ENCODE measurements at places on chromosomes 12 and 14. TPM values are rescaled to one million over a fixed set of nuclear protein-coding genes. Genes with fewer than 3 reads are reported as not detected.

Gene PMCH
- not detected for total RNA-seq

DNA sequence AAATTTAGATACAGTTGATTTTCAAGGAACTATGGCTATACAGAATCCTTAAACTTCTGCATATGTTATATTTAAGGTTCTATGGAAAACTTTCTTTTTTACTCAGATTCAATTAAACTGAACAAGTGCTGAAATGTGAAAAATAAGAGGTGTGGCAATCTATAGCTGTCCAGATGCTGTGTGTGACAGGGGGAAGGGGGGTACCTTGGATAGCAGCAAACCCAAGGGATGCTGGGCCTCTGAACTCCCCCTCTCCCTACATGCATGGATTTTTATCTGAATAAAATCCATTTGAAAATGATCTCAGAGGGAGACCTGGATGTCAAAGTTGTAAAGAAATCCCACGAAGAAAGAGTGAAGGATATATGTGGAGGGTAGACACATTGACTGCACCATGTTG is 82.8 kb upstream of the CCDC198 start:
- DNase-seq = no peak
- H3K27ac ChIP-seq = no peak overlapping the region
- no peaks in the 10 kb centered on the region for H3K36me3 ChIP-seq
- no peaks in the 10 kb centered on the region for H3K4me1 ChIP-seq
- no peak overlapping the region for H3K4me3 ChIP-seq

- H3K27ac ChIP-seq = no peak overlapping the region
- no peaks in the 10 kb centered on the region for H3K27me3 ChIP-seq
- peaks cover 4% of the 10 kb centered on the region for H3K36me3 ChIP-seq
- no peak for DNase-seq
Observed at GRCh38 chr14:92651106-92651757, 97.2 kb downstream of the LGMN start.

- H3K27ac ChIP-seq = no peak overlapping the region
- H3K36me3 ChIP-seq = no peaks in the 10 kb centered on the region
- H3K27me3 ChIP-seq = no peaks in the 10 kb centered on the region
- peaks cover 38% of the 10 kb centered on the region for H3K4me1 ChIP-seq
- DNase-seq = peak; percentile 28
- no peak overlapping the region for H3K4me3 ChIP-seq
Observed at GRCh38 chr14:25042362-25043299, 7.3 kb downstream of the STXBP6 start.

DNA sequence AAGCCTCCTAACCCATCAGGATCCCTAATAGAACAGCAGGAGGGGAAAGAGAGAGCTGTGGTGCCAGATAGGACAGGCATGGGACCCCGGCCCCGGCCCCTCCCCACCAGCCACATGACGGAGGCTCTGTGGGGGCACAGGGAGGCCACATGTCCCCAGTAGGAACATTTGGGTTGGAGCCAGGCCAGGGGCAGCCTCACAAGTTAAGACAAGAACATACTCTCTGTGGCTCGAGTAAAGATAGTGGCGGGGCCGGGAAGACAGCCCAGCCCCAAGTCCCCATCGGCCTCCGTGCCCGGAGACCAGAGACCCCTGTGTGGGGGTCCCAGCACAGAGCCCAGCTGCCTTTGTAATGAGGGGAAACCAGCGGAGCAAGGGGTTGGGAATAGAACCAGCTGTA is 78.6 kb upstream of the GALNT9 start:
- DNase-seq = no peak
- H3K27ac ChIP-seq = no peak overlapping the region
- H3K27me3 ChIP-seq = peaks cover 13% of the 10 kb centered on the region
- H3K4me1 ChIP-seq = no peaks in the 10 kb centered on the region
- H3K36me3 ChIP-seq = no peaks in the 10 kb centered on the region

GRCh38 chr12:76519538-76519937 is 40.0 kb downstream of the OSBPL8 start:
- no peaks in the 10 kb centered on the region for H3K27me3 ChIP-seq
- no peak for DNase-seq
- H3K27ac ChIP-seq = no peak overlapping the region

GRCh38 chr12:85558684-85559083 is 277.5 kb downstream of the RASSF9 start:
- H3K27me3 ChIP-seq = no peaks in the 10 kb centered on the region
- no peak overlapping the region for H3K27ac ChIP-seq
- no peak overlapping the region for H3K4me3 ChIP-seq
- no peak for DNase-seq

GRCh38 chr12:101799774-101800173 is 31.0 kb downstream of the GNPTAB start:
- H3K27me3 ChIP-seq = no peaks in the 10 kb centered on the region
- H3K4me3 ChIP-seq = no peak overlapping the region
- H3K27ac ChIP-seq = no peak overlapping the region
- H3K36me3 ChIP-seq = no peaks in the 10 kb centered on the region
- peaks cover 5% of the 10 kb centered on the region for H3K4me1 ChIP-seq

GRCh38 chr14:36767603-36768281 is 106.1 kb downstream of the PAX9 start:
- DNase-seq = no peak
- no peak overlapping the region for H3K27ac ChIP-seq
- no peaks in the 10 kb centered on the region for H3K4me1 ChIP-seq
- H3K36me3 ChIP-seq = no peaks in the 10 kb centered on the region
- H3K27me3 ChIP-seq = no peaks in the 10 kb centered on the region

Gene GYS2
- total RNA-seq = not detected

Gene ANG
- 3.8 TPM for total RNA-seq

DNA sequence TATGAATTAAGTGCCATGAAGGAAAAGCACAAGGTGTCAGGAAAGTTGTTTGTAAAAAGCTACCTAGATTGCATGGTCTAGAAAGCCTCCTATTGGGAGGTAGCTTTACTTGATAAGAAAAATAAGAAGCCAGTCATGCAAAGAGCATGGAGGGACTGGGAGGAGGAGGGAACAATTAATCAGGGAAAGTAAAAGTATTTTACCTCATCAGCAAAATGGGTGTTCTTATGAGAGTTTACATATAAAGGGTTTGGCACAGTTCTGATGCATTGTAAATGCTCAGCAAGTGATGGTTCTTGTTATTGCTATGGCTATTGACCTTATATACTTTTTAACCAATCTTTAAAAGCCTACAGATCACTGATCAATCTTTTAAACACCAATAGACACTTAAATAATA is 17.0 kb upstream of the TSPAN8 start:
- H3K36me3 ChIP-seq = no peaks in the 10 kb centered on the region
- H3K4me1 ChIP-seq = no peaks in the 10 kb centered on the region
- no peaks in the 10 kb centered on the region for H3K27me3 ChIP-seq
- H3K4me3 ChIP-seq = no peak overlapping the region
- DNase-seq = no peak

Gene HOXC10
- not detected for total RNA-seq

GRCh38 chr14:68527329-68527851 is 265.5 kb downstream of the ZFP36L1 start:
- H3K4me1 ChIP-seq = peaks cover 42% of the 10 kb centered on the region
- H3K27me3 ChIP-seq = no peaks in the 10 kb centered on the region
- no peaks in the 10 kb centered on the region for H3K36me3 ChIP-seq
- no peak for DNase-seq

- no peak overlapping the region for H3K27ac ChIP-seq
- H3K4me3 ChIP-seq = no peak overlapping the region
- H3K36me3 ChIP-seq = no peaks in the 10 kb centered on the region
- H3K27me3 ChIP-seq = no peaks in the 10 kb centered on the region
- DNase-seq = no peak
Observed at GRCh38 chr12:8876887-8877286, 37.4 kb upstream of the PHC1 start.

- H3K27me3 ChIP-seq = no peaks in the 10 kb centered on the region
- H3K36me3 ChIP-seq = no peaks in the 10 kb centered on the region
- H3K4me1 ChIP-seq = no peaks in the 10 kb centered on the region
- no peak for DNase-seq
Observed at GRCh38 chr12:117085318-117085947, 13.8 kb downstream of the TESC start.

GRCh38 chr12:122837306-122838265 is 2.3 kb downstream of the HIP1R start:
- no peak for DNase-seq
- no peak overlapping the region for H3K4me3 ChIP-seq
- no peaks in the 10 kb centered on the region for H3K27me3 ChIP-seq
- no peak overlapping the region for H3K27ac ChIP-seq

- H3K4me1 ChIP-seq = peaks cover 35% of the 10 kb centered on the region
- H3K27ac ChIP-seq = peak overlapping the region; percentile 74
Observed at GRCh38 chr12:2171672-2172426, 119.1 kb downstream of the CACNA1C start.

DNA sequence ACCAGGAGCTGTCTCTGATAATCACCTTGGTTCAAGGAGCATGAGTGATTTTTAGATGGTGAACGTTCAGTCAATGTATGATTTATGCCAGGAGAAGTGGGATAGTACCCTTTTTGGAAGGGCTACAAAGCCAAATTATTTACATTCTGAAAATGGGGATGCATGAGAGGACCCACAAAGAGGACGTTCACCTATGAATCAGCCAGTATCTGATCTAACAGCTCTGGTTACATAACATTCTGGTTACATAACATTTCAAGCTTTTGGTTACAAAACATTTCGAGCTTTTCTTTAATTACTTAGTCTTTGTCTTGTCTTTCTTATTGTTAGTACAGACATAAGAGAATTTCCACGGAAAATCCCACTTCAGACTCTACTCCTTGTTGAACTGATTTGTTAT is 68.8 kb downstream of the SLCO1A2 start:
- no peaks in the 10 kb centered on the region for H3K27me3 ChIP-seq
- no peak overlapping the region for H3K27ac ChIP-seq
- no peak for DNase-seq
- H3K4me3 ChIP-seq = no peak overlapping the region

- H3K27me3 ChIP-seq = no peaks in the 10 kb centered on the region
- H3K36me3 ChIP-seq = no peaks in the 10 kb centered on the region
- no peak overlapping the region for H3K4me3 ChIP-seq
- DNase-seq = no peak
Observed at GRCh38 chr14:84195514-84195913, 1334.4 kb upstream of the FLRT2 start.
